ENCODE measurements at places on chromosomes 1 and 21.

GRCh38 chr1:116994411-116994810, 7.1 kb upstream of the CD101 start:
- H3K4me3 ChIP-seq: no peak overlapping the region
- H3K36me3 ChIP-seq: peaks cover 5% of the 10 kb centered on the region
- no peak for DNase-seq
- H3K27me3 ChIP-seq: no peaks in the 10 kb centered on the region

GRCh38 chr21:25381936-25382452, 225.3 kb downstream of the MRPL39 start:
- H3K4me1 ChIP-seq: peaks cover 14% of the 10 kb centered on the region
- H3K36me3 ChIP-seq: no peaks in the 10 kb centered on the region
- no peak for DNase-seq
- H3K27ac ChIP-seq: no peak overlapping the region

- H3K36me3 ChIP-seq: no peaks in the 10 kb centered on the region
- H3K27me3 ChIP-seq: peaks cover 7% of the 10 kb centered on the region
- no peaks in the 10 kb centered on the region for H3K4me1 ChIP-seq
Observed at GRCh38 chr1:94912263-94913184, 14.4 kb downstream of the CNN3 start.

DNA sequence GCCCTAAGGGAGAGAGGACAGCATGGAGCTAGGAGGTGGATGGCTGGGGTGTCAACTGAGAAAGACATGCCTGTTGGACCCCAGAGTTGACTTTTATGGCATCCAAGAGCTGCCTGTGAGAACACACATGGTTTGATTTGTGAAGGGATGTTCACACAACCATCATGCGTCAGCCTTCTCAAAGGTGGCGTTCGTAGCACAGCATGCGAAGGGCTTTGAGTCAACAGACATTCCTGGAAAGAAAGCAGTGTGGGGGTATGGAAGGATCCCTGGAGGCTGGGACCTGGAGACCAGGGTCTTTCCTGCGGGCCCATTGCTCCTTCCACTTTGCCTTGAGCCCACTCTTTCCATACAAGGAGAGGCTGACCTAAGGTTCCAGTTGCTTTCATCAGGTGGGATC, 6.4 kb upstream of the WNT3A start:
- H3K27ac ChIP-seq: no peak overlapping the region
- no peaks in the 10 kb centered on the region for H3K4me1 ChIP-seq
- DNase-seq: no peak

GRCh38 chr1:119956306-119956705, 60.0 kb upstream of the ADAM30 start:
- peaks cover 49% of the 10 kb centered on the region for H3K36me3 ChIP-seq
- H3K27ac ChIP-seq: no peak overlapping the region
- no peak overlapping the region for H3K4me3 ChIP-seq
- H3K27me3 ChIP-seq: no peaks in the 10 kb centered on the region
- DNase-seq: no peak
- H3K4me1 ChIP-seq: peaks cover 28% of the 10 kb centered on the region

DNA sequence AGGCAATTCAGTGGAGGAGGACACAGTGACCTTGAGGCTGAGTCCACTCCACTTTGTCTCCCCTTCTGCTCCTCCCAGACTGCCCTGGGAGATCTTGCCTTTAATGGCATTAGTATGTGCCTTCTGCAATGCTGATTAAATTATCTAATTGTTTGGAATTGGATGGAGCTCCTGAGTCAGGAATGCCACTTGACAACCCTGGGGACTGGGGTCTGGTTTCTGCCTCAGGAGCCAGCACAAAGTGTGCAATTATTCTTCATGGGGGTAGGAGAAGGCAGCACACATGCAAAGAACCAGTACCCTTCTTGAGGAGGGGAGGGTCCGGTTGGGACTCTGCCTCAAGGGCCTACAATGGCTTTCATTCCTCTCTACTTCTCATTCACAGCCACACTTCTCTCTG, 11.9 kb upstream of the PLXNA2 start:
- no peak overlapping the region for H3K27ac ChIP-seq
- no peaks in the 10 kb centered on the region for H3K4me1 ChIP-seq
- no peak for DNase-seq
- H3K27me3 ChIP-seq: peaks cover 29% of the 10 kb centered on the region
- H3K4me3 ChIP-seq: no peak overlapping the region

GRCh38 chr1:105137543-105138457, 1388.1 kb downstream of the AMY1C start:
- H3K4me1 ChIP-seq: no peaks in the 10 kb centered on the region
- no peak for DNase-seq
- no peaks in the 10 kb centered on the region for H3K36me3 ChIP-seq
